Right ventricle myocardium inferior (tissue), 1 donor: ENCODE measurements at places on chromosomes 7 and 10.

DNA sequence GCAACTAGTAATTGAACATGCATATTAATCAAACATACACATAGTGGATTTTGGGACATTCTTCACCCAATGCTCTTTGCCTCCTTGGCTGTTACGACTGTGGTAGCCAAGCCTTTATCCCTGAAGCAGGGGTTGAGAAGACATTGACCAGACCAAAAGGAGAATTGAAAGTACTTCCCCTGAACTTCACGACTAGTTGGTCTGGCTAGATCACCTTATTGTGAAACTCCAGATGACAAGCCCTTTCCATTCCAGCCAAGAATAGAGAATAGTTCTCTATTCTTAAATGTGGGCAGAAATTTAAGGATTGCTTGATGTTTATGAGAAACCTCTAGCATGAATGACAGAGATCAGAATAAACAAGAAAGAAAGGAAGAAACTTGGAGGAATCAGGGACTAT, 97.0 kb downstream of the LRMDA start:
- DNase-seq = no peak

GRCh38 chr10:93235686-93236085, 162.0 kb downstream of the CYP26A1 start:
- no peak for DNase-seq

DNA sequence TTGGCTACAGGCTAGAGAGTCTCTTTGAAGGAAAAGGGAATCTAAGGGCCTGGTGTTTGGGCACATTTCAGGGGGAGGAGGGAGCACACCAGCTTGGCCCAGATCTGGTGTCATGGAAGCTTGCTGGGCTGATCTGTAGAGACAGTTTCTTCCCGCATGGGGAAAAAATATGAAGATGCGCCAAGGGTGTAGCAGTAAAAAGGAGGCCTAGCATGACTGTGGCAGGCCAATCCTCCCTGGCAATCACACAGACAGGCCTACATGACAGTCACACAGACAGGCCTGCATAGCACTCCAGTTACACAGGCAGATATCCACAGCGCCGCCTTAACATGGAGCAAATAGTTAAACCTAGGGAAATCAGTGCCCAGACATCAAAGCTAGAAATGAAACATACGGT, 123.6 kb upstream of the KIF5B start:
- DNase-seq = no peak

DNA sequence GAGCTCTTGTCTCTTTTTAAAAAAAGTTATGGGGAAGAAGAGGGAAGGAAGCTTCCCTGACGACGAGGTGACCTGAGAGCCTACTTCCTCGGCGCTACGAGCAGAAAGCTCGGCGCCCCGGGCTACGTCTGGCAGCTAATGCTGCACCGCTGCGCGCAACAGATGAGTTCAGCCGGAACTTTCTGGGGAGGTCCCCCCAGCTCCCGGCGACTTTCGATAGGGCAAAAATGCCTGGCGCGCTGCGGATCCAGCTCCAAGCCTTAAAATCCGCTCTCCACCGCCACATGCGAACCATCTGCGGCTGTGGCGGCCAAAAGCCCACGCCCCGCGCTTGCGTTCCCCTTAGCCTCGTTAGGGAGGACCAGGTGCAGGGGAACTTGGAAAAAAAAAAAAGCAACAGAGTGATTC, 621 bp downstream of the P4HA1 start:
- peak; percentile 88 for DNase-seq

DNA sequence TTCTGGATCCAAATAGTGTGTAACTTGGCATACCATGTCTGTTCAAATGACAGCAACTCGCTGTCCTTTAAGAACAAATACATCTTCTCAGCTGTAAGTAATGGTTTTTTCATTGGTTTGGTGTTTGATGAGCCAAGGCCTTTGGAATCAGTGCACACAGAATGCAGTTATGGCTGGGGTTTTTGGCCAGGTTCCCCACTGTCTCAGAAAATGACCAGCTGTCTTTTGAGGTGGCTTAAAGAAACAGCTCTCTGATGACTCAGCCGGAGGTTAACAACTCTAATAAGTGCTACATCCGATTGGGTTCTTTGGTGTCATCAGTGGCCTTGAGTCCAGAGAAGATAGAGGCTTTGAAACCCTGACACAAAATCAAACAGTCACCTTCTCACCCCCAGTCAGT, 688.4 kb downstream of the REEP3 start:
- no peak for DNase-seq

- no peak for DNase-seq
These were observed 82.5 kb downstream of the CPVL start for GRCh38 chr7:29063872-29064271.

GRCh38 chr7:43752411-43752810, 6.1 kb upstream of the BLVRA start:
- no peak for DNase-seq

DNA sequence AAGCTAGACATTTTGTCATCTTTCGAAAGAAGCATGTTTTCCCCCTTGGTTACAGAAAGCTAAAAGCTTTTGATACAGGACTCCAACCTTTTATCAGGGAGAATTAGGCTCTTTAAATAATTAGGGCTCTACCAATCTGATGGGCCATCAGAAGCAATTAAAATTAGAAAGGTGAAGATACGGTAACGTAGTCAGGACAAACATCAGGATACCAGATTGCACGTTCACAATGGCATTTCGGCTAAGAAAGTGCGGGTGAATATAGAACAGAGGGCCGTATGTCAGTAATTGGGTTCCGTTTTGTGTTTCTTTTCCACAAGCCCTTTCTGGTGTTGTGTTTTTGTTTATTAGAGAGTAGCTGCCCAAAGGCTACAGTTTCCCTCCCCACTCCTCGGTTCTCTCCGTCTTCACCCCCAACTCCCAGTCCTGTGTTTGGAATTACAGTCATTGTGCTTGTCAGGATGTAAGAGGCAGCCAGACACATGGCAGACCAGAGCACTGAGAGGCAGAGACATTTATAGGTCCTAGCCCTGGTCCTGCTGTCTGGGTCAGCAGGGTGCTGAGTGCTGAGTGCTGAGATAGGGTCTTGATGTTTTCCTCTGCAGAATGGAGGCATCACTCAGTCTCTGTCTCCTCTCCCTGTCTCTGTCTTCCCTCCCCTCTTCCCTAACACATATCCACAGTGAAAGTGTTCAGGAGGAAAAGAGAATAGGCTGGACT, 5.5 kb downstream of the PFKP start:
- DNase-seq = no peak

DNA sequence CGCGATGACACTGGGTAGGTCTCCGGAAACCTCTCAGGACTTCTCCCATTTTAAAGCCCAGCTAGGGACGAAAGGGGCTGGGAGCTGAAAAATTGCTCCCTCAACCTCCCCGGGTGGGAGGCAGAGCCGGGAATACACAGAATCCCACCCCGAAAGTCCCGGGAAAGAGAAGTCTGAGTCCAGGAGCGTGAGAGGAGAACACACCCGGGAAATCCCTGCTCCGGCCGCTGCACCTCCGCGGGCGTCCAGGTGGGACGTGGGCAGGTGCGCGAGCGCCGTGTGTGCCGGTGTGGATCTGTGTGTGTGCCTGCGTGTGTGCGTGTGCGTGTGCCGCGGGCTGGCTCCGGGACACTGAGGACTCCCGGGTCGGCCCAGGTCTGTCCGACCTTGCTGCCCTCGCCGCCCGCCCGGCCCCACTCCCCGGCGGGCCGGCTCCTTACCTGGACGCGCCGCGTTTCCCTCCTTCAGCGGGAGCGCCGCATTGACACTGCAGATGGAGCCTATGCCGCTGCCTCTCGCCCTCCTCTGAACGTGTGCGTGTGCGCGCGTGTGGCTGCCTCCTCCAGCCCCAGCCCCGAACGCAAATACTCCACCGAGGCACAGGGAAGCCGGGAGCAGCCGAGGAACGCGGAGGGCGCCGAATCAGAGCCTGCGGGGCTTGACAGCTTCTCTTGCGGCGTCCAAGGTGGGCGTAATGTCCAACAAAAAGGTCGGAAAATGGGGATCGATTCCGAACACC, at the start of gene PLXNA4:
TSS of gene PLXNA4 (minus strand) at position 489 of the 739 bp plus-strand sequence. CDS start 67,777 bp downstream, outside the sequence.
- no peak for DNase-seq

- DNase-seq = no peak
These were observed 102.3 kb upstream of the PPIF start for GRCh38 chr10:79244841-79245504.
